ENCODE measurements at places on chromosomes 1 and 21.

GRCh38 chr1:227318853-227319607, 738 bp upstream of the CDC42BPA start:
- no peak for DNase-seq

DNA sequence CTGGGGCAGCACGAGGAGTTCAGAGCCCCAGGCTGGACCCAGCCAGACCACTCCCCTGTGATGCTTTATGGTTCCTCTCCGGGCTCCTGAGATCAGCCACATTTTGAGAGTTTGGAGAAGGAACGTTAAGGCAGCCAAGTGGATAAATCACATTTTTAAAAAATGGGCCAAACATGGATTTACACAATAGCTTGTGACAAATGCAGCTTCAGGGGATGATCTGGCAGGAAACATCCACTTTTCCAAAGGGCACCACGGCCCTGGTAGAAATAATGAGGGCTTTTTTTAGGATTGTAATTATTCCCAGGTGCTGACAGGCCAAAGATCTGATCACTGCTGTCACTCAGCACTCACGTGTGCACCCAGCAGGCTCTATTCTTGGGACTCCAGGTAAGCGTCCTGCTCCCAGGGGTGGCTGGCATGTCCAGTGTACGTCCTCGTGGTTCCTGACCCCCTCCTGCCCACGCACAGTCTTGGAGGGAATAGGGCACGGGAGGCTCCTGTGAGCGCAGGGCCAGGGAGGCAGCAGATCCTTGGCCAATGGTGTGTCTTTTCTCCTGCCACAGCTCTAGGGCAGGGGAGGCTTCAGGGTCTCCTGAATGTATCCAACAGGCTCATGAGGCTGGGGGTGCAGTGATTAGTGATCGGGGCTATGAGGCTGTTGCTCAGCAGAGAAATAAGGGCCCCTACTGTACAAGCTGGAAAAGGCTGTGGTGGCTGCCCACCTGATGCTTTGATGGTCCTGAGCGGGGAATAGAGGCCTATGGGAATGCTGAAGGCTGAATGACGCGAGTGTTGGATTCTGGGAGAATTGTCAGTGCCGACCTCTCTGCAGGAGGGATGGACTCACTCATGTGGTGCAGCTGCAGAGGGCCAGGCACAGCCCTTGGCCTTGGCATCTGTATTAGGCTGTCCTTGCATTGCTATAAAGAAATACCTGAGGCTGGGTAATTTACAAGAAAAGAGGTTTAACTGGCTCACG, 415.7 kb downstream of the PTPRU start:
- no peak for DNase-seq

GRCh38 chr1:11138952-11139351, 39.3 kb upstream of the EXOSC10 start:
- no peak for DNase-seq

GRCh38 chr1:32989160-32990050, 24.8 kb upstream of the RNF19B start:
- no peak for DNase-seq

GRCh38 chr1:219120624-219121544, 52.8 kb upstream of the LYPLAL1 start:
- no peak for DNase-seq

DNA sequence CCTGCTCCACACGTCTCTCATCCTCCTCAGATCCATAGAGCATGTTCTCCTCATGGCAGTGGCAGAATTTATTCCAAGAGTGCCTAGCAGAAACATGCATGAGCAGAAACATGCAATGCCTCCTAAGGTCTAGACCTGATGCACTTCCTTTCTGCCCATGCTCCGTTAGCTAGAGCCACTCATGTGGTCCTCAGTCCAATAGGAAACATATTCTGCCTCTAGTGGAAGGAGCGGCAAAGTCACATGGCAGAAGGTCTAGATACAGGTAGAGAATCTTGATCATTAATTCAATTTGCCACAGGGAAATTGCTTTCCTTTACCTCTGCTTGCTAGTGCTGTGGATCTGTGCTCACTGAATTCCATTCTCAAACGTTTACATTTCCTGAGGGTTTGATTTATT, 130.4 kb downstream of the KIF26B start:
- DNase-seq: no peak

GRCh38 chr1:212495766-212496494, 63.2 kb downstream of the NENF start:
- no peak for DNase-seq

DNA sequence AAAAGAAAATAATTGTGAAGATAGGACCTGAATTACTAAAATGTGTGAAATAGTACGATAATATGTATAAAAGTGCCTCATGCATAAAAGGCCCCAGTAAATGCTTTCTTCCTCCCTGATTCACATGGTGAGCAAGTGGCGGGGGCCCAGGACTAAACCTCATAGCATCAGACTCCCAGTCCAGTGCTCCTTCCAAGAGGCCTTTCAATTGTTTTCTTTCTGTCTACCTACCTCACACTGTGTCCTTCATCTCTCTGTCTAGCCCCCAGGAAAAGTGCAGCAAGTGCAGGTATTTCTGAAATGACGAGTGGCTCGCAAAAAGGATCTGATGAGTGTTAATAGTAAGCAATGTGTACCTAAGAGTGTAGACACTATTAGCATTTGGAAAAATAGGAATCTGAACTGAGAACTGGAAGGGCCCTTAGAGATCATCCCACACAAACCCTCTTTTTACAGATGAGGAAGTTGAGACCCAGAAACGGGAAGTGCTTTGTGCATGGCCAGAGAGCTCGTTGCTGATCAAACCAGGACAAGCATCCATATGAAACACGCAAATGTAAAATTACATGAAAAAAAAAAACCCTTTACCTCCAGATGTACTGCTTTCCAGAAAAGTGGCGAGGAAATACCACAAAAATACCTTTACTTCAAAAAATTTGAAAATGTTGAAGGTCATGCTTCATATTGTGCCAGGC, 118.2 kb upstream of the HOOK1 start:
- no peak for DNase-seq

GRCh38 chr1:151716771-151717631, at the start of gene CELF3:
Gene CELF3, minus strand, starts transcription at chr1:151716803. Its CDS starts 783 bp downstream, at chr1:151716020.
- DNase-seq: no peak

DNA sequence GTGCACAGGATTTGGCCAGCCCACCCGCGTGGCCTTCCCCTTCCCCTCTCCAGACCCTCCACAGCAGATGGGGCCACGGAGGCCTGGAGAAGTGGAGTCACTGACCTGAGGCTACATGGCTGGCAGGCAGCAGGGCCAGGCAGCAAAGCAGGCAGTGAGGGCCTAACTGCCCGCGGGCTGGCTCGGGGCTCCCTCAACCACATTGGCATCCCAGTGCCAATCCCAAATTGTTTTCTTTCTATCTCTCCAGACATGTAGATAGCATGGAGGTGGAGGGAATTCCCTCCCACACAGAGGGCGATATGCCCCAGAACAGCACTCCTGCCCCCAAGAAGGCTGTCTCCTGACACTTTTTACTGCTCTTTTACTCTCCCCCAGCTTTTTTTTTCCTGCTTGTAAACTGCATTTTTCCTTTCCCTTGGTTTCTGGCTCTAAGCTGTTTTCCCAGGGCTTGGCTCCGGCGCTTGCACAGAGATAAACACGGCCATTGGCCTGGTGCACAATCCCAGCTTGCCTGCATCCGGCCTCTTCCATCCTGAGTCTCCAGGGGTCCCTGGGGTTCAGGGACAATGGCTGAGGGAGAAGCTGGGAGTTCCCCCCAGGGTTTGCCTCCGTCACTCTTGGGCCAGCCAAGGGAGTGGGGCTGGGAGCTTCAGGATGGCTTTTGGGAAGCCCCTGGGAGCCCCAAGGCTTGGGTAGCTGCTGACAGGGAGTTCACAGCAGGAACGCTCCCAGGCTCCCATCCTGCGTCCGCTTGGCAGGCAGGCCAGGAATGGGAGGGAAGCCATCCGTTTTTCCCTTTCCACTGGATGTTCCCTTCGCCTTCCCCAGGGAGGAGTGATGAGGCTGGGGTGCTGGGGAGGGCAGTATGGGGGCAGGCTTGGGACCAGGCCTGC, 7.0 kb downstream of the EPHX1 start:
- DNase-seq: no peak

DNA sequence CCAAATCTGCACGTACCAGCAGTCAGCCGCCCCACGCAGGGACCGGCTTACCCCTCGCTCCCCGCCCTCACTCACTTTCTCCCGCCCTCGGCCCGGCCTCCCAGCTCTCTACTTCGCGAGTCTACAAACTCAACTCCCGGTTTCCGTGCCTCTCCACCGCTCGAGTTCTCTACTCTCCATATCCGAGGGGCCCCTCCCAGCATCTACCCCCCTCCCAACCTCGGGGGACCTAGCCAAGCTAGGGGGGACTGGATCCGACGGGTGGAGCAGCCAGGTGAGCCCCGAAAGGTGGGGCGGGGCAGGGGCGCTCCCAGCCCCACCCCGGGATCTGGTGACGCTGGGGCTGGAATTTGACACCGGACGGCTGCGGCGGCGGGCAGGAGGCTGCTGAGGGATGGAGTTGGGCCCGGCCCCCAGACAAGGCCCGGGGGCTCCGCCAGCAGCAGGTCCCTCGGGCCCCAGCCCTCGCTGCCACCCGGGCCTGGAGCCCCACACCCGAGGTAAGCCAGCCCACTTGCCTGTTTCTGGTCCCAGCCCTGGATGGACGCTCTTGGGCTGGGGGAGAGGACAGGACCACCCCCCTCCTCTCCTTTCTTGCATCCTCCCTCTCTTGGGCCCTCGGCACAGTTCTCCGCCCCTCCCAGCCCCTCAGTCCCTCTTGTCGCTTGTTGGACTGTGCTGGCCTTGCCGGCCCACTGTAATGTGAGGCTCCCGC, at the start of gene ARTN:
ARTN (plus strand) TSS at position 416 of the 715 bp plus-strand sequence. CDS start 1,856 bp downstream, outside the sequence.
- no peak for DNase-seq
